ENCODE measurements at places on chromosomes 4 and X. TPM values are rescaled to one million over a fixed set of nuclear protein-coding genes. Genes with fewer than 3 reads are reported as not detected.

The COQ2 gene
- polyA plus RNA-seq, result 16.9 TPM

- DNase-seq, result no peak
These were observed 126.5 kb downstream of the QDPR start for GRCh38 chr4:17385403-17385802.

DNA sequence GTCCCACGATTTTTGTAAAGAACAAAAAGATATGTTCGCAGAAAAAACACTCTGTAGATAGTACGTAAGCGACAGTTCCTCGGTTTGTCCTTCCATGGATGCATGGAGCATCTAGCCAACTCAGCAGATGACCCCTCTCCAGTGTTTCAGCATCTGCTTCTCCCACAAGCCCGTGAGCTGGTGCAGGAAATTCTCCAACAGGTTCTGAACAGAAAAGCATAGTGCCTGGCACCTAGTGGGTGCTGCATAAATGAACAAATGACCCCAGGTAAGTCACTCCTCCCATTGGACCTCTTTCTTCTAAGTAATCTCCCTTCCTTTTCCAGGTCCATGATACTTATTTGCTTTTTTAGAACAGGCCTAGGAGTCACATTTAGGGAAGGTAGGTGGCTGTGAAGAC is 966 bp upstream of the KIAA0232 start:
- DNase-seq, result no peak

GRCh38 chr4:112411781-112412550 is 104.0 kb downstream of the NEUROG2 start:
- no peak for DNase-seq

The F11 gene
- polyA plus RNA-seq, result 2.8 TPM

GRCh38 chrX:134173541-134174272 is 63.3 kb upstream of the CCDC160 start:
- no peak for DNase-seq

DNA sequence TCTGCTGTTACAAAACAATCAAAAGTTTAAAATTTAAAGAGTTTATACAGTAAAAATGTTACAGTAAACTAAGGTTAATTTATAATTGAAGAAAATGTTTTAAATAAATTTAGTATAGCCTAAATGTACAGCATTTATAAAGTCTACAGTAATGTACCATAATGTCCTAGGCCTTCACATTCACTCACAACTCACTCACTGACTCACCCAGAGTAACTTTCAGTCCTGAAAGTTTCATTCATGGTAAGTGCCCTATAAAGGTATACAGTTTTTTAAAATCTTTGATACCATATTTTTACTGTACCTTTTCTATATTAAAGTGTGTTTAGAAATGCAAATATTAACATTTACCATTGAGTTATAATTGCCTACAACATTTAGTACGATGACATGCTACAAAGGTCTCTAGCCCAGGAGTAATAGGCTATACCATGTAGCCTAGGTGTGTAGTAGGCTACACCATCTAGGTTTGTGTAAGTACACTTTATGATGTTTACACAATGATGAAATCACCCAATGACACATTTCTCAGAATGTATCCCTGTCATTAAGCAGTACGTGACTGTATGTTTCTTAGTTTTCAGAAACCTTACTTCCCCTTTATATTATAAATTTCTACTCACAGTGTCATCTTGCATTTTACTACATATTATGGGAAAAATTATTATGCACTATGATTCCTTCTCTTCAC is 320.8 kb downstream of the ADAM29 start:
- no peak for DNase-seq

- no peak for DNase-seq
These were observed 267.1 kb upstream of the FTHL17 start for GRCh38 chrX:31338991-31339350.

DNA sequence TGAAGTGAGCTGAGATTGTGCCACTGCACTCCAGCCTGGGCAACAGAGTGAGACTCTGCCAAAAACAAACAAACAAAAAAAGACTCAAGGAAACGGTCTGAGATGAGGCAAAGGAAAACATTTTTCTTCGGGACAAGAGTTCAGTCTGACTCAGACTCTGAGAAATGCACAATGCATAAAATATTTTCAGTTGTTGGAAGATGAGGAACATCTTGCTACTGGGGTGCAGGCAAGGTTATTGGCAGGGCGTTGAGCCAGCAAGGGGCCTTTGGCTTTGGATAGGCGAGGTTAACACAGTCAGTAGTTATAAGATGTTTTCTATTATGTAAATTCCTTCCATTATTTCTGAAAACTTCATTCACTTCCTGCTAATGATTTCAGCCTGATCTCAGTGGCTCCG is 96.1 kb upstream of the VCX start:
- DNase-seq, result no peak

The NAA11 gene
- polyA plus RNA-seq, result not detected

The VCX2 gene
- not detected for polyA plus RNA-seq

GRCh38 chrX:18895189-18895951 is 88.5 kb downstream of the PHKA2 start:
- no peak for DNase-seq

GRCh38 chr4:40685300-40685699 is 55.6 kb upstream of the RBM47 start:
- DNase-seq, result no peak

The FGF13 gene
- 33.5 TPM for polyA plus RNA-seq

The FABP2 gene
- polyA plus RNA-seq, result 1.1 TPM

DNA sequence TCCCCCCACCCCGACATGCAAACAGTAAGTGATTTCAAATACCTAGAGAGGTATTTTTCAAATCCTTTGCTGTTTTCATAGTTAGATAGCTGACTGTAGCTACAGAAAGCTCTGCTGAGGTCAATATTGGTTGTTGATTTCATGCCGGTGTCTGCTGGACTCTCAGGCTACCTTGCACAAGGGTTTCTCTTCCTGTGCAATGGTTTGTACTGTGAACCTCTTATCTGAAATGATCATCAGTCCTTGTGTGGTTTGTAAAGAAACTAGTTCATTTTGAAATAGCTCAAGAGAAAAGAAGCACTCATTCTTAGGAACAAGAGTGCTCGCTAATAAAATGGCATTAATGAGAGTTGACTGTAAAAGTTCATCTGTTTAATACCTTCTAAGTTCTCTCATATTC is 2.1 kb downstream of the MTM1 start:
- no peak for DNase-seq

The RPS6KA6 gene
- polyA plus RNA-seq, result 21.8 TPM

DNA sequence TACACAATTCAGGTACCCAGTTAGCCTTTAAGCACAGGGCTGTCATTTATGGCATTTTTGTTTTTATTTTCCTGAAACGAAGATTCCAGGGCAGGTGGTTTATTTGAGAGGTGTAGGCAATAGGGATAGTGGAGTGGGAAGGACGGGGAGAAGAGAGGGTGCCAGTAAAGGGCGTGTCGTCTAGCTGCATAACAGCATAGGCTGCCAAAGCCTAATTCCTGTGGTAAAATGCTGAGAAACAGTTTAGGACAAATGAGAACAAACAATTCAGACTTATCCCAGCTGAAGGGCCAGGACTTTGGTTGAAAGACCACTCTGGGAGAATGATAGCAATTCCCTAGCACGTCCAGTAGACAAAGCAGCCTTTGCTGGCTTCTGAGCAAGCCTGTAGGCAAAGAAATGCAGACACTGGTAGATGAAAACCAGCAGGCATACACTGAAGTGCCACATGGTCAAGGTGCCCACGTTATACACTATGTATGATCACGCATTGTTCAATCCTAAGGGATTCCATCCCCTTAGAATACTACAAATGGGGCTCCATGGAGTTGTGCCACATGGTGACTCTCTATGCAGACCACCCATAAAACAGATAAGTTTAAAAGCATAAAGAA is 70.6 kb downstream of the PKD2 start:
- no peak for DNase-seq

The GLOD5 gene
- 1.7 TPM for polyA plus RNA-seq

The IBSP gene
- not detected for polyA plus RNA-seq

The SLC6A14 gene
- 0.07 TPM for polyA plus RNA-seq

DNA sequence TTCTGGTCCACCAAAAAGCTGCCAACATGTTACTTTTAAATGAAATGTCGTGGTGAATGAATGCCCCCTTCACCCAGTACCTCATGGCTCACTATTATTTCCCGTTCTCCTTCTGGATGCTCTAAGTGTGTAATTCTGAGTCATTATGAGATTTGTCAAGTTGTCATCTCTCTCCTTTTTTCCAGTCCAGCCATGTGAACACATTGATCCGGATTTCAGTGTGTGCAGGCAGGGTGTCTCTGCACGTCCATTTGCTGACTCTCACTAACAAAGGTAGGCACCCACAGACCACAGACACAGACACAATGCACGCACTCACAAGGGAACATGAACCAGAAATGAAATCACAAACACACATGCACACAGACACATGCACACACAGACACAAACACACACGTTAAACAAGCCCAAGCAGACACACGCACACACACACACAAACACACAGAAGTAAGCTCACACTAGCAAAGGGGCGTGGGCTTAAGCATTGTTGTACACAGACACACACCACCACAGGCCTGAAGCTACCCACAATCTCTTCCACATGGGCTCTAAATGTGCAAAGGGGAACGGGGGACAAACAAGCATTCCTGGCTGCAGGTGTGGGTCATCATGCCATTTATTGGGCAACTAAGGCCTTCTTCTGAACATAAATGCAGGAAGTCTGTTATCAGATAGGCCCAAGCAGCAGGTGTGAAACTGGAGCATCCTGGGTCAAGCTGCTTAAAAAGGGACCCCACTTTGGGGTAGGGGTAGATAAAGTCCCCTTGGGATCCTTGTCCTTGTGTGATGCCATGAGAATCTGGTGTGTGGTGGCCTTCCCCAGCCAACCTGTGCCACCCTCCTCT is 58.1 kb downstream of the NBDY start:
- no peak for DNase-seq
